Left renal pelvis (tissue), 4 donors: ENCODE measurements at places on chromosomes 5 and 9.
A peak's percentile ranks its signal among the peaks of the same experiment; 100 is the strongest.

DNA sequence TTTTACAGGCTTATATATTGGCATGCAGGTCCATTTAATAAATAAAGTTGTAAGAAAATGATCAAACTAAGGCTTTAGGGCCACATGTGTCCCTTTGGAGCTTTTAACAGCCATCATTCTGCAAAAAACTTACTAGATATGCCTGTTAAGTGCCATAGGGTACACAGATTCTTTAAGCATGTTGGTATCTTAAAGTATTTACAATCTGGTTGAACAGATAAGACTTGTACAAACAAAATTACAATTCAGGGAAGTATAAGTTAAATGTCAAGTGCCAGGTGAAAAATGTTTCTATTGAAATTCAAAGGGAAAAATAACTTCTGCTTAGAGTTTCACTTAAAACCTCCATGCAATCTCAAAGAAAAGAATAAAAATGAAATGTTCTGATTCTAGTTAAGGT lies 558.4 kb upstream of the ST8SIA4 start:
- no peak for DNase-seq

DNA sequence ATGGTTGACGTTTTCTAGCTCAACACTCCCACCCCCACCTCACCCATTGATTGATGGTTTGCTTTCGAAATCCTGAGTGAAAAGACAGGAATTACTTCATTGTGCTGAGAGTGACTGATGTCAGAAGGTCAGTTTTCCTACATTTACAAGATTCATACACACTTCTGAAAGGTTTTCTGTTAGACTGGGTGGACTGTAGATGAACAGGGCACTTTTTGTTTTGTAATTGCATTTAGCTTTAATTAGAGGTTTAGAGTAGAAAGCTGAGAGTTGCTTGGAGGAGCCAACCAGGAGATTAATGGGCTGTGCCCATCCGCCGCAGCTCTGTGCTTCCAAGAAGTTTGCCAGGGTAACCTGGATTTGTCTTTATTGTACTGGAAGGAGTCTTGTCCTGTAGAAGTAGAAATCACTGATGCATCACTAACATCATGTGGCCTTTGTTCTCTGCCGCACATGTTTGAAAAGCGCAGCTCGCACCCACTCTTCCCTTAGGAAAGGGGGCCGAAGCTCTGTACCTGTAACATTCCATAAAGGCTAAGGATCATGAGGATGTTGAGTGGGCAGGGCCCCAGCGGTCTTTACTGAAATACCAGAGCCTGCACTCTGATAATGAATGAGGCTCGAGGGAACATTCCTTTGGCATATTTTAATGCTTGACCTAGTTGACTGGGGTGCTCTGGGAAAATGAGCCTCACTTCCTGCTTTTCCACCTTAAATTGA lies 267.6 kb upstream of the DMRT1 start:
- DNase-seq: peak; percentile 51

DNA sequence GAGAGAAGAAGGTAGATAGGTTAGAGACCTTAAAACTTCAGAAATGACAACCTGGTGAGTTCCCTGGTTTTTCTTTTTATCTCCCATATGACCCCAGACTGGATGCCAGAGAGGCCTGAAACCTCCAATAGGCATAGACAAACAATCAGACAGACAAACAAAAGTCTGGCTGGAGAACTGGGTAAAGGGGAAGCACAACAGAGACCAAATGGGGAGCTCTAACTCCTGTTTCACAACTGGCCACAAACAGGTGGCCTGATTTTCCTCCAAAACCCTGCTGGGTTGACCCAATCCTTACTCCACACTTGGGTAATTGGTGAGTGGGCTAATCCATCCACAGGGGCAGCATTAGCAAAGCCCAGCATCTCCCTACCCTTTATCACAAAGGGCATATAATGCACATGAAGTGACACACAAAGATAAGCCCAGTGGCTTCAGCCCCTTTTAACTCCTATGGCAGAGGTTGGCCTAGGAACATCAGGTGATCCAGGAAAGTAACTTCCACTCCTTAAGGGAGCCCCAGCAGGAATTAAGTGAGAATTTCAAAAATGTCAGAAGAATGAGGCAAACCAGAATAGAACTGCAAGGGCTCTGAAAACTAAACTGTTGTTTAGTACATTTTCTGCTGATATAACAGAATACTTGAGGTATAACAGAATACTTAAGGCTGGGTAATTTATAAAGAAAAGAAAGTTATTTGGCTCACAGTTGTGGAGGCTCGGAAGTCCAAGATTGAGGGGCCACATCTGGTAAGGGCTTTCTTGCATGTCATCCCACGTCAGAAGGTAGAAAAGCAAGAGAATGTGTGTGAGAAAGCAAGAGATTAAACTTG lies 60.9 kb upstream of the ROR2 start:
- DNase-seq: no peak

DNA sequence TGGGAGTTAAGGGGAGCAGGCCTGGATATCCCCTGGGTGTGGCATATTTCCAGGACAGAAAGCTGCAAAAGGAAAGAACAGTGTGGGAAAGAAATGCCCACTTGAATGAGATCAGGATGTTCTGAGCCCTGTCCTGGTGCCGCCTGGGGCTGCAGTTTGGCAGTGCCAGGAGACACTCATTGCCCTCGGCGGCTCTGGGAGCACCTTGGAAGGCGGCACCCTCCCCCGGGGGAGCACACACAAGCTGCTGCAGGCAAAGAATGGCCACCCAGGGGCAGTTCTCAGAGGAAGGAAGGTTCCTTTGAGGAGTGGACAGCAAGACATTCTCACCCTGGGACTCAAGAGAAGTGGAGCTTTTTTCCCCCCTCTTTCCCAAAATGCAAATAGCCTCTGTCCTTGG lies 305.3 kb downstream of the NTRK2 start:
- no peak for DNase-seq

GRCh38 chr9:120065151-120065550 lies 514.8 kb downstream of the CDK5RAP2 start:
- DNase-seq: no peak

DNA sequence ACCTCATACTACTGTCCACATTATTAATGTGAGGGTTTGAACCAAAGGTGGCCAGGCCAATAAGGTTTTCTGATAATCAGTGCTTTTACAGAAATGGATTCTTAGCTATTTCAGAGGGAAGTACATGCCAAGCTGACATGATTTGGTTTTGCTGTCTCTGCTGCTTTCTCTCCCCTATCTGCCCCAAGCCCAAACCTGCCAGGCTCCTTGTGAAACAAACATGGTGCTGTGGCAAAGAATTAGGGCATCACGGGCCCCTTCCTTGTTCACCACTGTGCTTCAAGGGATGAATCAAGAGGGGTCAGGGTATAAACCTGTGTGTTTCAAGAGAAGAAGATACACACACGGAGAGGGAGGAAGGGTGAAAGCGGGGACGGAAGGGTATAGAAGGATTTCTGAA lies 41.3 kb upstream of the SMU1 start:
- no peak for DNase-seq

DNA sequence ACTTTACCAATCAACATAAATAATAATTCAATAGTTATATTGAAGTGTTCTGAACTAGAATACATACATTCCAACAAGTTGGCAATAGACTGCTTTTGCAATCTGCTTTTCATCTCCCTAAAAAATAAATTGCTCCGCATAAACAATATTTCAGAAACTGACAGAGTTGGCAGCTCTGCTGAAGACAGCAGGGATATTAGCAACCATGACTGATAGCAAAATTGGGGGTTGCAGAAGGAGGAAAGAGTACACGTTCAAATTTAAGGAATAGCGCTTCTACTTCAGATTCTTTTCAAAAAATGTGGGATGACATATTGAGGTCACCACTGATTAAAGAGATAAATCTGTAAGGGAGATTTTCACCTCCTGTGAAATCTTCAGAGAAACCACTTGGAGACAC lies 521.2 kb downstream of the DTWD2 start:
- DNase-seq: no peak

- DNase-seq: no peak
Observed at GRCh38 chr9:98691890-98692289, 16.8 kb downstream of the GABBR2 start.

- no peak for DNase-seq
Observed at GRCh38 chr9:117823576-117823975, 119.4 kb downstream of the TLR4 start.

- no peak for DNase-seq
Observed at GRCh38 chr5:143205386-143205785, 198.1 kb downstream of the NR3C1 start.

DNA sequence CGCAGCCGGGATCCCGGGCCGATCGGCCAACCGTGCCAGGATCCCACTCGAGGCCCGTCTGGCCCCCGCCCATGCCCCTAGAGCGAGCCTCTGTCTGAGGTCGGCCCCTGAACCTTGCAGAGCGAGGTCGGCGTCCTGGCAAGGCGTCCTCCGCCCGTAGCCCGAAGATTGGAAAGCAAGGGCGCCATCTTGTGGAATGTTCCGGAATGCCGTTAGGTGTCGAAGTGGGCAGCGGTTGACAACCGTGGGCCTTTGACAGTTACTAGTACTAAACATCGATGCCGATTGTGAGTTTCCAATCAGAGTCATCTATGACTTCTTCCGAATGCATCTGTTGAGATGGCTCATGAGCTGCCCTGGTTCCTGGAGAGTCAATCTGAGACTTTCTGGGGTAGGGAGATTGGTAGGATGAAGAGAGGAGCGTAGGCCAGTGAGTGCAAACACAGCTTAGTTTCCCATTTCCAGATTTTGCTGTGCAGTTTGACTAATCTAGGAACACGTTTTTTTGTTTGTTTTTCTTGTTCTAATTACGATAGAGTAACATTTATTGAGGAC lies 923 bp upstream of the PLK2 start:
- peak; percentile 79 for DNase-seq

GRCh38 chr5:84227236-84227635 lies 157.4 kb downstream of the EDIL3 start:
- DNase-seq: no peak

GRCh38 chr9:121607434-121608167 lies 43.8 kb upstream of the DAB2IP start:
- DNase-seq: no peak

- no peak for DNase-seq
Observed at GRCh38 chr5:67378256-67378655, 181.7 kb upstream of the CD180 start.

DNA sequence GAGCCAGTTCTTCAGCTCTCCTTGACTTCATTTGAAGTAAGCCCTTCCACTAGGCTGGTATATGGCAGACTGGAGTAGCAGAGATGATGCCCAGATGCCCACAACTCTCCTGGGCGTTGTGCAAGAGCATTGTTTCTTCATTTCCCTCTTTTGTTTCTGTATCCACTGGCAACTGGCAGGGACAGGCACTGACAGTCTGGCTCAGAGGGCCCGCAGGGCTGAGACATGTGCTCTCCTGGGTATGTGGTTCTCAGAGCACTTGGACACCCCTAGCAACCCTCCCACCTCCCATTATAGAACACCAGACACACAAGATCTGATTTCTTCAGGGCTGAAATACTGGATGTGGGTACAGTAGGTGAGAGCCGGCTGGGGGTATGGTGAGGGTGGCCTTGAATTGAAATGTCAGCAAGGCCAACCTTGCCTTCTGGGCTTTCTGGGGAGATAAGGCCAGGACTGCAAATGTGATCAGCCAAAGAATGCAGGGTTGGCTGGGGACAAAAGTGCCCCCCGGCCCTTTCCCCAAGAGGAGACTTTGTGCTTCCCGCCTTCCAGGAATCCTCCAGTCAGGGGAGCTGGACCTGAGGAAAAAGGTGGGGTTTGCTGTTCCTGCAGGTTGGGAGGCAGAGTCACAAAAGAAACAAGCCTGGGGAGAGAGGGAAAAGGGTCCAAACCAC lies 28.6 kb upstream of the CTNNA1 start:
- no peak for DNase-seq

DNA sequence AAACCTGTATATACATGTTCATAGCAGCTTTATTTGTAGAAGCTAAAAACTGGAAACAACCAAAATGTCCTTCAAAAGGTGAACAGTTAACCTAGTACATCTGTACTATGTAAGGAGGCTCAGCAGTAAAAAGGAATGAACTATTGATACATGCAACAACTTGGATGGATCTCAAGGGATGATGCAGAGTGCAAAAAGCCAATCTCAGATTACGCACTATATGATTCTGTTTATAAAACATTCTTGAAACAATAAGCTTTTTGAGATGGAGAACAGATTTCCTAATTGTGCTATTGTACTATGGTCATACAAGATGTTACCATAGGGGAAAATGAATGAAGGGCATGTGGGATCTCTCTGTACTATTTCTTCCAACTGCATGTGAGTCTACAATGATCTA lies 88.9 kb downstream of the PAM start:
- DNase-seq: no peak

DNA sequence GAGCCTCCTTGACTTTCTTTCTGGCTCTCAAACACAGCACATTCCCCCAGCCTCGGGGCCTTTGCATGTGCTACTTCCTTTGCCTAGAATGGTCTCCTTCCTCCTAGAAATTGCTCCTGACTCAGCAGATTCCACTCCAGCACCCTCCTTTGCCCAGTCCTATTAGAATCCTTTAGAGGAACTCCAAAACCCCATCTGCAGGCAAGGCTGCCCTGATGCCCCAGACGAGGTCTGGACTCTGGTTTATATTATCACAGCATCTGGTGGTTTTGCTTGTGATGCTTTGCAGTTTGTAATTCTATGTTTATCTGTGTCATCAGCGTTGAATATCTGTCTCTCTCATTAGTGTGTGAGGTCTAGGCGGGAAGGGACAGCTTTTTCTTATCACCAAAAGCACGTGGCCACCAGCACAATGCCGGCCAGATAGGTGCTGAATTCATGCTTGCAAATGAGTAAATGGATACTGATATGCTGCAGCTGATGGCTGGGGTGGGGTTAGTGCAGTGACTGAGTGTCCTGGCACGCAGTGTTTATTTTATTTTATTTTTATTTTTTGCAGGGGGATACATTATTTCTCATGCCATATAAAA lies 30.0 kb upstream of the ANKH start:
- DNase-seq: no peak

DNA sequence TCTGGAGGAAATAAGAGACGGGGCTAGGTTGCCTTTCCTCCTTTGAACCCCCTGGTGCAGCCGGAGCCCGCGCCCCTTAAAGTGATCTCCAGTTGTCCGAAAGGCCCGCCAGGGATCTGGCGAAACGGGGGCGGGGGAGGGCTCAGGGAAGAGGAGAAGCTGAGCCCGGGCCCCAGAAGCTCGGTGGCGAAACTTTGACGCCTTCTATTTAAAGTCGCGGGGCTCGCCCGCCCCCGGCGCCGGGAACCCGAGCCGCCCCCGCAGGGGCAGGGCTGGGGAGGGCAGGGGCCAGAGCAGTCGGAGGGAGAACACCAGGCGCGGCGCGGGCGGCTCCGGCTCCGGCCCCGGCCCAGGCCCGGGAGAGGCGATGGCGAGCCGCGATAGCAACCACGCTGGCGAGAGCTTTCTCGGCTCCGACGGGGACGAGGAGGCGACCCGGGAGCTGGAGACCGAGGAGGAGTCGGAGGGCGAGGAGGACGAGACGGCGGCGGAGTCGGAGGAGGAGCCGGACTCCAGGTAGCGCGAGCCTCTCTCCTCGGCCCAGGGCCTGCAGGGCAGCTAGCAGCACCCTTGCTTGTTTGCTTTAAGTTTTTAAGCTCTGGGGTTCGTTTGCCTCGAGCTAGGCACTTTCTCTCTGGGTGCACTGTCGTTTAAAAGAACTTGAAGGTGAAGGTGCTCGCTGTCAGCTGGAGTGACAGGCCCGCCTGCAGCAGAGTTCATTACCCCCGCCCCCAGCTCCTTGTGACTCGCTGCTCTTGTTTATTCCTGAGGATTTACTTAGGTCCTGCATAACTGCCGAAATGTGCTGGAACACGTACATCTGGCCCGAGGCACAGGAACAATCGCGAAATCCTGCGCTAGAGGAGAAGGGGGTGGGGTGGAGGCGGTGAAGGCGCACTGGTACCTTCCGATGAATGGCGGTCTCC lies at the start of gene CMYA5:
Gene CMYA5, plus strand, starts transcription at position 296 of the 926 bp plus-strand sequence. Its CDS starts 72 bp downstream, at position 368.
- DNase-seq: no peak
